ENCODE measurements at places on chromosomes 12 and 14.

DNA sequence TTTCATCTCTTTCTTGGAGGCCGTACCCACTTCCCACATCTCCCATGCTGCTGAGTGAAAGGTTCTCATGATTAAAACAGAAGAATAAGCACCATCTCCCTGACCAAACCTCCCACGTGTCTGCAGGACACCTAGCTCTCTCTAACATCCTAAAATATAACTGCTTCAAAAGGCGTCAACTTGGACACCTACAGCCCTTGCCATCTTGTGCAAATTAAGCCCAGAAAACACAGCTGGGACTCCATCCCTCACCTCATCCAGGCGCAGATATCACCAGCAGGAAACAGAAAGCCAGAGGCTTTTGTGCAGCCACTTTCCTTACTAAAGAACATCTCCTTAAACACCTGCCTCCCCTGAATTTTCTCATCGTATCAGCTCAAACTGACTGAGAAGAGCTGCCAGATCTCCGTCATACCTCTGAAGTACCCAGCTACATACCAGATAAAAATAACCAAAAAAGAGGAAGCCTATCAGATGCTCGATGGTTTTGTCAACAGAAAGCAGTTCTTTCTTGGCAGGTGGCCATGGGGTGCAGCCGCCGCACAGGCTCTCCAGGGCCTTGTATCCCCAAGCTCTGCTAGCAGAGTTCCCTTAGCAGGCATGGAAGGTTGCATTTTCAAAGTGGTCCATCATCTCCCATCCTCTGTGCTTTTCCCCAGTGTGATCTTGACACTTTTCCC is 28.8 kb downstream of the MAP3K9 start:
- no peak for DNase-seq

DNA sequence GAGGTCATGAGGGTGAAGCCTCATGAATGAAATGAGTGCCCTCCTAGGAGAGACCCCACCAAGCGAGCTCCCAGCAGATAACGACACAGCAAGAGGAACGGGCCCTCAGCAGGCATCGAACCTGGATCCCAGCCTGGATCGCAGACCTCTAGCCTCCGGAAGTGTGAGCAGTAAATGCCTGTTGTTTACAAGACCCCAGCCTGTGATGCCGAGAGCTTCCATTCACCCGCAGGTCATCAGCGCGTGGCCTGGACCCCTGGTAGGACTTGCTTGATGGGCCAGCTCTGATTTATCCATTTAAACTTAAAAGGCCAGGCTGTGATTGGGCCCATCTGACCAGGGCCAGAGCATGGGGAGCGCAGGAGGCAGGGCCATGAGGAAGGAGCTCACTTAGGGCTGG is 7.0 kb downstream of the TMEM179 start:
- no peak for DNase-seq

- DNase-seq = peak; percentile 82
Measured at GRCh38 chr12:69570545-69571399, 14.5 kb upstream of the CCT2 start.

DNA sequence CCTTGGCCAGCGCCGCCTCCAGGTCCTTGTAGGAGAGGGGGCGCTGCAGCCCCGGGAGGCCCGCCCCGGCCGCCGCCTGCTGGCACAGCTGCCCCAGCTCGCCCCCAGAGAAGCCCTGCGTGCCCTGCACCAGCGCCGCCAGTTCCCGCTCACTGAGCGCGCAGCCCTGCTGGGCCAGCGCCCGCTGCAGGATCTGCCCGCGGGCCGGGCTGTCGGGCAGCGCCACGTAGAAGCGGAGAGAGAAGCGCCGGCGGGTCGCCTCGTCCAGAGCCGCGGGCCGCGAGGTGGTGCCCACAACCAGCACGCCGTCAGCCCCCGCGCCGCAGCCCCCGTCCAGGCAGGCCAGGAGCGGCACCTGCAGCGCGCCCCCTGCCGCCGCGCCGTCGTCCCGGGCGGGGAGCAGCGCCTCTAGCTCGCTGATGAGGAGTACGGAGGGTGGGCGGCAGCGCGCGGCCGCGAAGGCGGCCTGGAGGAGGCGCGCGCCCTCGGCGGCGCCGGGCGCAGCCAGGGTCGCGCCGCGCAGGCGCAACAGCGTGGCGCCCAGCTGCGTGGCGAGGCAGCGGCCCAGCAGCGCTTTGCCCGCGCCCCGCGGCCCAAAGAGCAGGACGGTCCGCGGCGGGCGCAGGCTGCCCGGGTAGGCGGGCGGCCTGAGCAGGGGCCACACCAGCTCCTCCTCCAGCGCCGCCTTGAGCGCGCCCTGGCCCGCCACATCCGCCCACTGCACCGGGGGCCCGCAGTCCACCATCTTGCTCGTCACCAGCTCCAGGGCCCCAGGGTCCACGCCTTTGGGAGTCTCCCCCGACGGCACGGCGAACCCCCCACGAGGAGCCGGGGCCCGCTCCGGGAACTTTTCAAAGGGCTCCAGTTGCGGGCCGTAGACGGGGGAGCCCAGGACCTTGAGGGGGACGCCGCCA is 27.7 kb downstream of the FIGNL2 start:
- DNase-seq = peak; percentile 45

DNA sequence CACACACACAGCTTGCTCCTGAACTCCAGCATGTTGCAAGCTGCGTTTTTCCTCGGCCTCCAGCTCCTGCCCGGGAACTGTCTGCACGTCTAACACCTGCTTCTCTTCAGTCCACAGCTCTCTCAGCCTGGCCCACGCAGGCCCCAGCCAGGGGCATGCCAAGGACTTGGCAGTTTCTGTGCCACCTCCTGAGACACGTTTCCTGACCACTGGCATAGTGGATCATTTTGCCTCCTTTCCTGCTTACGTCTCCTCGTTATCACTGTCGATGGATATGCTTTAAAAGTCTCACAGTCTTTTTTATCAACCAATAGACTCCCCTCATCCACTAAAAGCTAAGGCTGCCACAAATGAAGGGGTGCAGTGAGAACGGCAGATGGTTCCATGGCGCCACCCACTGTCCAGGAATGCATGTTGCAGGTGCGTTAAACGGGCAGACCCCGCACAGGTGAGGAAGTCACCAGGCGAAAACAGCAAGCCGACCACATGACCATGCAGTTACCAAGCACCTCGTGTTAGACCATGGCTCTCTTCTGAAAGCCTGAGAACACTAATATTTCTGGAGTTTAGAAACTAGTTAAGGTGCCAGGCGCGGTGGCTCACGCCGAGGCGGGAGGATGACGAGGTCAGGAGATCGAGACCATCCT is 14.7 kb upstream of the TEAD4 start:
- peak; percentile 55 for DNase-seq

DNA sequence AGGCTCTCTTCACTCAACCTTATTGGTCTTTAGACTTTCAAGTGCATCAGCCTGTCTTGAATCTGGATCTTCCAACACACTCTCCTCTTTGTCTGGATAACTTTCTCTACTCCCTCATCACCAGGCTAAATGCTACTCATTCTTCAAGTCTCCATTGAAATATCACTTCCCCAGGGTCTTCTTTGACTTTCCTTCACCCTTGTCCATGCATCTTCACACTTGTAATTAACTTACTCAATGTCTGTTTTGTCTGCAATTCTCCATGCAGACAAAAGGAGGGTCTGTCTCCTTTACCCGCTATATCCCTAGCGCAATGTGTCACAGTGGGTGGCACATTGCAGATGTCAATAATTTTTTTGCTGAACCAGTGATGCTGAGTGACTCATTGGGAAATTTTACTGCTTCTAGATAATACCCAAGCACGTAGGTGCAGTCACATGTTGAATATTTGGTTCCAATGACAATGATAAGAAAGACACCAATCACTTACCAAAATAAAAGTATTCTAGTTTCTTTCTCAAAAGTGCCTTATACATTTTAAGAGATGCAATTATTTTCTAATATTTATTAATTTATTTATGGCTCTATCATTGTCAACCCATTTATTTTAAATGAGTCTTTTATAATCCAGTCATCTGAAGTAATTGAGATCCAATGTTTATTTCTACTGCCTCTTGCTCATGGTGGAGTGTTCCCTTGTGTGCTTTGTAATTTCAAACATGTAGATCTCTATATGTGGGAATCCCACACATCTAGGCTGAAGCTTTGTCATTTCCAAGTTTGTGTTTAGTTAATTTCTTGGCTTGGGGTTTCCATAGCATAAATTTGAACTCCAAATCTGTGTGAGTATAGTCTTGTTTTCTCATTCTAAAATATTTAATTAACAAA is 21.7 kb upstream of the RFC5 start:
- no peak for DNase-seq

GRCh38 chr14:48250575-48250974 is 575.2 kb upstream of the MDGA2 start:
- no peak for DNase-seq

GRCh38 chr14:60514741-60515491 is 6.0 kb downstream of the SIX6 start:
- DNase-seq = peak; percentile 5

- DNase-seq = no peak
Measured at GRCh38 chr14:100735271-100735670, 8.6 kb downstream of the DLK1 start.

DNA sequence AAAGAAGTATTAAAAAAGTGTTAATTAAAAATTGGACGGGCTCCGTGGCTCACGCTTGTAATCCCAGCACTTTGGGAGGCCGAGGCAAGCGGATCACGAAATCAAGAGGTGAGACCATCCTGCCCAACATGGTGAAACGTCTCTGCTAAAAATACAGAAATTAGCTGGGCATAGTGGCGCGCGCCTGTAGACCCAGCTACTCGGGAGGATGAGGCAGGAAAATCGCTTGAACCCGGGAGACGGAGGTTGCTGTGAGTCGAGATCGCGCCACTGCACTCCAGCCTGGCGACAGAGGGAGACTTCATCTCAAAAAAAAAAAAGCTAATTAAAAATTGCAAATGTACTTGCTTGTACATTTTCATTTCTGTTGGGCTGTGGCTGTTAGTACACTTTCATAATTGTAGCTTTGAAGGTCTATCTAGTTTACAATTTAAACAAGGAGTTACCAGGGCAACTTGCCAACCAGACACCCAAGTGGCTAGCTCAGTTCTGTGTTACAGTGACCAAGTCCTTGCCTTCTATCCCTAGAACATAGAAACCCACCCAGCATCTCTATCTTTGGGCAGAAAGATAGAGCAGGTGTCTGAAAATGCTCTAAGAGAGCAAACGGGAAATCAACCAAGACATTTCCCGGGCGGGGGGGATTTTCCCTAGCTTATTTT is 1.2 kb downstream of the COA8 start:
- no peak for DNase-seq

GRCh38 chr12:131133015-131133905 is 179.6 kb downstream of the ADGRD1 start:
- DNase-seq = no peak

DNA sequence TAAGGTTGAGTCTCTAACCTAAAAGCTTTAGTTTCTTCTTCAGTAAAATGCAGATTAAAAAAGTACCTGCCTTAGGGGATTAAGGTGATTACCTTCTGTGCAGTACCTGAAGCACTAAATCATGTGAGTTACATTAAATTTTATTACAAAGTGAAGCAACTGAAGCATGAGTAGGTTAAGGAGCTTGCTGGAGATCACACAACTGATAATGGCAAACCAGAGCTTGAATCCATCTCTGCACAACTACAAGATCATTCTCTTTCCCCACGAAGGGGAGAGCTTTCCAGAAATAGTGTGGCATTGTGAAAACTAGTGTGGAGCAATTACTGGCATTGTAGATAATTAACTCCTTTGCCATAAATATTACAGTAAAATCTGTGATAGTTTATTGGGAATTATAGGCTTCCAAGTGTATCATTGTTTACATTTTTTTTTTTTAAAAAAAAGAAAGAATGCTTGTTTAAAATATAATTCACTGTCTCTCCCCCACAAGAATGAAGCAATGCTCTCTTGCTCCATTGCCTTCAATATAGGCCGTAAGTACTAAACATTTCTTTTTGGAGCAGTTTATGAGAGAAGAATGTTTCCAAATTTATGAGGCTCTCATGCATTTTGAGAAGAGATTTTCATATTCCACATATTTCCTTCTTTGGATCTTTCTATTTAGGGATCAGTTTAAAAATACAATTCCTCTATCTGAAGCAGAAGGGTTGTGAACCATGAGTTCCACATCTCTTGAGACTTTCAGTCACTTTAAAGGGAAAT is 20.5 kb downstream of the SLC38A2 start:
- DNase-seq = no peak

GRCh38 chr12:102374190-102374589 is 106.2 kb downstream of the IGF1 start:
- no peak for DNase-seq

- DNase-seq = no peak
Measured at GRCh38 chr12:117592588-117593305, 231.3 kb upstream of the NOS1 start.

- no peak for DNase-seq
Measured at GRCh38 chr14:92560106-92560865, 46.7 kb downstream of the RIN3 start.

- no peak for DNase-seq
Measured at GRCh38 chr12:89228491-89228890, 123.8 kb downstream of the DUSP6 start.

DNA sequence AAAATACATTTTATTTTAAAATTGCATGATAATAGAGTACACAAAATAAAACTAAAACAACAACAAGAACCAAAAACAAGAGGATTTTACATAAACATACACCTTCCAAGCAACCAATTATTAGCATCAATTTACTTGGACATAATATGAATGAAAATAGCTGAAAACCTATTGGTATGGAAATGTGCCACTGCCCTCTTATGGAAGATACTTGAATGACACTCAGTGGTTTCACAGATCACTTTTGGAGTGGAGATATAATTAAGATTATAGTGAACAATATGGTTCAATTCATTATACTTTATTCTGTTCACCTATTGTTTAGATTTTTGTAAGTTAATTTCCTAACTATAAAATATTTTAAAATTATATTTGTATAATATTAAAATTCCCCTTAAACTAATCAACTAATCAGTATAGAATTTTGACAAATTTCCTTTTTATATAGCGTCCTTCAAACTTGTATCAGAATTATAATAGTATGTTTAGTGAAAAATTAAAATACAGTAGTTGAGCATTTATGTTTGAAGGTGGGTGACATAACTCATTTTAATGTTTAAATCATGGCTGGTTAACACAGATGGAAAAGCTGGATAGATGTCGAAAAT is 70.1 kb downstream of the SLC6A15 start:
- DNase-seq = peak; percentile 63

DNA sequence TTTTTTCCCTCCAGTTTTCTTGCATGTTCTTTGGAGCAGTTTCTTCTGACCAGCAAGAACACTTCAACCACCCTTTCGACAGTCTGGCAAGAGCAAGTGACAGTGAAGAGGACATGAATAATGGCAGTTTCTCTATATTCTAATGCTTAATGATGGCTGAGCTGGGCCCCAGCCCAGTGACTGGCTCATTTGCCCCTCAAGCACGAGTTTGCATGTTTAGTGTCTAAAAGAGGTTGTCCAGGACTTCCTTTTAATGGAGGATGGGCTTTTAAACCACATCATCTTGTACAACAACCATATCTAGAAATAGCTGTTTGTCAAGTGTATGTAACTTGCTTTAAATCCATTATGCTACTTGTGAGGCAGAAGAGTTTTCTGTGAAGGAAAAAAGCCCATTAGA is 28.4 kb downstream of the RAD9B start:
- DNase-seq = no peak

GRCh38 chr12:1792406-1792805 is 28.0 kb upstream of the LRTM2 start:
- no peak for DNase-seq

- DNase-seq = peak; percentile 20
Measured at GRCh38 chr14:84375235-84375634, 1154.7 kb upstream of the FLRT2 start.

- no peak for DNase-seq
Measured at GRCh38 chr14:31106768-31107167, 80.6 kb upstream of the STRN3 start.
